ENCODE measurements at places on chromosomes 1 and 21.

- DNase-seq, result no peak
Observed at GRCh38 chr1:114338191-114338890, 172.7 kb downstream of the TRIM33 start.

DNA sequence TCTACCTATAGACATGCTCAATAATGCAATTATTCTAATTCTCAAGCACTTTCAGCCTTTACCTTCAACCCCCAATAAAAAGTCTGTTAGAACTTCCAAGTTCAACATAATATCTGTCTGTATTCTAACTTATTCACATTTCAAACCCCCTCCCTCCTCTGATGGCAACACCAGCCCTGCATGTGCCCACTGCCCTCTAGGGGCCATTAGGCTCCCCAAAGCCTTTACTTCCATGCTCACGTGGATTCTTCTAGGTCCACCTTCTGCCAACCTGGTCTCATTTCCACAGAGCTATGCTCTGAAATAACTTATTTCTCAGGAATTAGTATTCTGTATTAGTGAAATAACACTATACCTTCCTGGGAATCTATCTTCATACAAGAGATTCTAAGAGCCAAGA, 22.2 kb upstream of the KPRP start:
- DNase-seq, result no peak

DNA sequence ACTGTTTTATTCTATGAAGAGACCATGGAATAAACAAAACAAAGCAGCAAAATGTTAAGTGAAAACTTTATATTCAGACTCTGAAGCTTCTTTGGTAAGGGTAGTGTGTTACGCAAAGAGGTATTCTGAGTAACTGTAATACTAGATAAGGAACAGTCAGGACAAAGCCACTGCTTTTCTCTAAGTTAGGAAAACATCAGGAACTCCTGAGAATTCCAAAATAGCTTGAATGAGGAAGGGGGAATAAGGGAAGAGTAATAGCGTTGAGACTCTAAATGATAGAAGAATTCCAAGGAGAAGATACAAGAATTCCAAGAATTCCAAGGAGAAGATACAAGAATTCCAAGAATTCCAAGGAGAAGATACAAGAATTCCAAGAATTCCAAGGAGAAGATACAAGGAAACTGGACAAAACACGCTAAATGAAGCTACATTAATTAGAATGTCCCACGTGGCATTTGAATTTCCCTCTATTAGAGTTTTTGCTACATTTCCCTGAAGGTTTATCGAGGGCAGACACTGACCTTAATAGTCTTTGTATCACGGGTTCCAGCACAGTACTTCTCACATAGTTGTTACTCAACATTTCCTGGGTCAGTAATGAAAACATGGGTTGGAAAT, 71.5 kb downstream of the SMYD3 start:
- DNase-seq, result no peak

DNA sequence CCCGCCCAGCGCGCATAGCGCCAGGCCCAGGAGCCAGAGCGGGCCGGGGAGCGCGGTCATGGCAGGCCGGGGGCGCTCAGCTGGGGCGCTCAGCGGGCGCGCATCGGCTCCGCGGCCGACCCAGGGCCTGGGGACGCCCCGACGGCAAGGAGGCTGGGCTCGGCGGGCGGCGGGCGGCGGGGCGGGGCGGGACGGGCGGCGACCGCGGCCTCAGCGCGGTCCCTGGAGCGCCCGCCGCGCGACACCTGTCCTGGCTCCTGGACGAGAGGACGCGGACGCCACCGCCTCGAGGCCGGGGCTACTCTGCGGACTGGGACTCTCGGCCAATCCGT, 273 bp downstream of the BMP8B start:
- DNase-seq, result no peak

- no peak for DNase-seq
Observed at GRCh38 chr1:75522389-75522788, 88.5 kb downstream of the SLC44A5 start.

GRCh38 chr1:115114308-115114707, 25.0 kb upstream of the TSPAN2 start:
- DNase-seq, result no peak

GRCh38 chr1:43042773-43043457, 84.2 kb upstream of the SLC2A1 start:
- DNase-seq, result no peak

GRCh38 chr1:112144733-112145426, 155.4 kb upstream of the KCND3 start:
- DNase-seq, result no peak

DNA sequence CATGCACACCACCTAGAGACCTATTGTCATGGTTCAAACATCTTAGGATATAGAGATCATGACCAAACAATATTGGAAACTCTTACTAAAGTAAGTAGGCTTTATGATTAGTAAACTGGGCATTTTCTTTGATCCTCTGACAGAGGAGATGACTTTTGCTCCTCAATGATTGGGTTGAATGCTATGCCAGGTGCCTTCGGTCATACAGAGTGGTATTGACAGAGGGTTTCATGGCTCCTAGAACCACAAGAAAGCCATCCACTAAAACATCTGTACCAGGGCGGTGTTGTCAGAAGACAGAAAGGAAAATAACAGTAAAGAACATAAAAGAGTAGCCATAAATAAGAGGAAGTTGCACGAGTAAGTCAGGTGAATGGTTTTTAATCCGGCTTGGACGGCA, 20.8 kb upstream of the SAMSN1 start:
- DNase-seq, result no peak

- DNase-seq, result no peak
Observed at GRCh38 chr1:154407198-154408091, 2.3 kb downstream of the IL6R start.

DNA sequence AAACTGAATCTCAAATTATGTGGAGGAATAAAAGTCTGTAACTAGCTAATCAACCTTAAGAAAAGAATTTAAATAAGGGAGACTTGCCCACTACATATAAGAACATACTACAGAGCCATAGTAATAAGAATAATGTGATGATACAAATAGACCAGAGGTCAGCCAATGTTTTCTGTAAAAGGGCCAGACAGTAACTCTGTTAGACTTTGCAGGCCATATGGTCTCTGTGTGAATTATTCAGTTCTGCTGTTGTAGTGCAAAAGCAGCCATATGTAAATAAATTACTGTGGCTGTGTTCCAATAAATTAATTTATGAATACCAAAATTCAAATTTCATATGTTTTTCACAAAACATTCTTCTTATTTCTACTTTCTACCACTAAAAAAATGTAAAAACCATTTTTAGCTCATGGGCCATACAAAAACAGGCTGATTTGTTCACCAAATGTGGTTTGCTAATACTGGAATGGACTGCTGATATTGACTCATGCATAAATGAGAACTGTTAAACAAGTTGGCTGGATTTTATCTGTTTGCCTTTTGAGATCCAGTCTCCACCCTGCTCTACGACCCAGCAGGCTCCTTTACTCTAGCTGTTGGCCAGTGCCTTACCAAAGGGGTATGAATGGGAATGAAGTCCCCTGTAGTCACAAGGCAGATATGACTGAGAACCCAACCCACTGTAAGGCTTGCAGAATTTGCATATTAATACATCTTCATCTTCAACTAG, 98.2 kb upstream of the ZNHIT6 start:
- no peak for DNase-seq

DNA sequence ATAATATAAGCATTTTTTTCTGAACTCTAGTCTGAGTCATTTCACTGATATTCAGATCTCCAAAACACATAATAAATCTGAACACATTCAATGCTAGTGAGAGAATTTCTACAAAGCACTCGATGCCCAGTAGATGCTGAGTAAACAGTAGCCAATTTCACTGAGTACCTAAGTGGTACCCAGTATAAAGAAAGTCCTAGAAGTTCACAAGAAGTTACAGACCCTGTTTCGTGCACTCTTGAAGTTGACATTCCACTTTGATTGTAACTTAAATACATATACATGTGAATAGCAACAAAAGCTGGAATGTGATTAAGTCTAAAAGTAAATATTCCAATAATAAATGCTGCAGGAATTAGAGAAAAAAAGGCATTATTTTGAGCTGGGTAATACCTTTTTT, 33.2 kb upstream of the RGS2 start:
- no peak for DNase-seq

- DNase-seq, result no peak
Observed at GRCh38 chr1:32339363-32339978, 3.4 kb upstream of the MARCKSL1 start.

DNA sequence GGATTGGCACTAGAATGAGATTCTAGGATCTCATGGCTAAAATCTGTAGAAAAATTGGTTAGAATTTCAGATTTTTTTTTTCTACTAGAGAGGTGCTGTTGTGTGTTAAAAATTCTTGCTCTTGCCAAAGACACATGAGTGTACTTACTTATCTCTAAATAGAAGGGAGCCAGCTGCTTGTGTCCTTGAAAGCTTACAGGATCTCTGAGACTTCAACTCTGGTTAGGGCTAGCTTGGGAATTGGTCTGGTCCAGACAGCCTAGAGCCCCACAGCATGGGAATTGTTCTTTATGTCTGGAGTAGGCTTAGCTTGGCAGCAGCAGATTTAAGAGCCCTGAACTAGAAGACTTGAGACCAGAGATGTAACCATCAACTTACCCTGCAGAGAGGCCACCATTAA, 37.3 kb downstream of the MACO1 start:
- no peak for DNase-seq

Data from AG09319 (cell line).